ENCODE measurements at places on chromosomes 5 and 9.

GRCh38 chr9:116757030-116757429, 69.9 kb downstream of the TRIM32 start:
- DNase-seq, result no peak

GRCh38 chr9:113616116-113616515, 152.6 kb downstream of the RGS3 start:
- DNase-seq, result no peak

- no peak for DNase-seq
These were observed 178.9 kb downstream of the SEMA6A start for GRCh38 chr5:116395631-116396203.

GRCh38 chr5:177994063-177994462, 2.0 kb downstream of the PROP1 start:
- no peak for DNase-seq

GRCh38 chr5:169521366-169521983, 62.1 kb upstream of the SPDL1 start:
- DNase-seq, result no peak

GRCh38 chr5:20032896-20033295, 44.9 kb upstream of the CDH18 start:
- DNase-seq, result peak; percentile 18

- DNase-seq, result no peak
These were observed 96.7 kb upstream of the PCA3 start for GRCh38 chr9:76667521-76667957.

DNA sequence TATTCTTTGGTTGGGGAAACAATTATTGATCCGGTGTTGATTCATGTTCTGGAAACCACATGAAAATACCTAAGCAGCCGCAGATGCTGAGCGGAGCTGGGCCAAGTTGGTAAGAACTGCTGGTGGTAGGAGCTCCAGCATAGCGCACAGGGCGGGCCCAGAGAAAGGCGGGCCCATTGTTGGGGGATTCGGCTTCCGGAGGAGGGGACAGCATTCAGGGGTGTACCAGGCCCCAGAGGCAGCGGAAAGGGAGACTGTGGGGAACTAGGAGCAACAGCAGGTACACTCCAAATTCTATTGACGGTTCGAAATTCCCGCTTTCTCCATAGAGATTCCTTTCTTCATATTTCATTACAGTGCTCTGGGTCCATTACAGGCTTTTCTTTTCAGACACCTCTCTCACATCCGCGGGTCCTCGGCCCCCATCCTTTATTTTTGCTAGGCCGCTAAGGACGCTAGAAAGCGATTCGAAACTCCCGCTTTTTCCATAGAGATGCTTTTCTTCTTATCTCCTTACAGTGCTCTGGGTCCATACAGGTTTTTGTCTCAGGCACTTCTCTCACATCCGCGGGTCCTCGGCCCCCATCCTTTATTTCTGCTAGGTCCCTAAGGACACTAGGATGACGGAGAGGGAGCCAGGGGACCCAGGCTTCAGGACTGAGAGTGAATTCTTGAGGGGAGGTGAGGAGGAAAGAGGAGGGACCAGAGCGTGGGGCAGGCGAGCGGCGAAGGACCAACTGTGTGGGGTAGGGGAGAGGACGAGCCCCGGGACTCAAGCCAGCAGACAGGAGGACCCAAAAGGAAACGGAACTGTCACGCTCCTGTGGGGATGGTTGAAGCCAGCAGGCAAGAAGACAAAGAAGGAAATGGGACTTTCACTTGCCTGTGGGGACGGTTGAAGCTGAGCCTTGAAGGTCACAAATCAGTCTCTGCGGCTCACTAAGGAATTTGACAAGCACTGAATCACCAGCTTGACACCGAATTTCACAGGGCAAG, at the start of gene CCDC152:
TSS of gene CCDC152 (plus strand) at position 213 of the 996 bp plus-strand sequence. CDS start 2,304 bp downstream, outside the sequence.
- DNase-seq, result peak; percentile 51

DNA sequence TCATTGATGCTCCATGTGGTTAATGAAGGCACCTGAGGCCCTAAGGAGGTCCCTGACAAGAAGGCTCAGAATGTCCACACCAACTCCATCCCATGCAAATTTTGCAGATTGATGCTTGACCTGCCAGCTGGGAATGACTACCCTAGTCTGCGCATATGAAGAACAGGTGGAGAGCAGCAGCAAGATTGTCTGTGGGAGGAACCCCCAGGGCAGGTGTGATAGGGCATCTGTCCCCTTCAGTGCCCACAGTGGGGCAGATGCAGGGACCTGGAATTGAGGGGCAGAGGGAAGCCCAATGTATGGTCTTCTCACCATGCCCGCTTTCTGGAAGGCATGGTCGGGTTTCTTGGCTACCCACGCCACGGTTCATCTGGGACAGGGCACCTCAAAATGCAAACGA, 79.6 kb downstream of the MACROH2A1 start:
- no peak for DNase-seq

DNA sequence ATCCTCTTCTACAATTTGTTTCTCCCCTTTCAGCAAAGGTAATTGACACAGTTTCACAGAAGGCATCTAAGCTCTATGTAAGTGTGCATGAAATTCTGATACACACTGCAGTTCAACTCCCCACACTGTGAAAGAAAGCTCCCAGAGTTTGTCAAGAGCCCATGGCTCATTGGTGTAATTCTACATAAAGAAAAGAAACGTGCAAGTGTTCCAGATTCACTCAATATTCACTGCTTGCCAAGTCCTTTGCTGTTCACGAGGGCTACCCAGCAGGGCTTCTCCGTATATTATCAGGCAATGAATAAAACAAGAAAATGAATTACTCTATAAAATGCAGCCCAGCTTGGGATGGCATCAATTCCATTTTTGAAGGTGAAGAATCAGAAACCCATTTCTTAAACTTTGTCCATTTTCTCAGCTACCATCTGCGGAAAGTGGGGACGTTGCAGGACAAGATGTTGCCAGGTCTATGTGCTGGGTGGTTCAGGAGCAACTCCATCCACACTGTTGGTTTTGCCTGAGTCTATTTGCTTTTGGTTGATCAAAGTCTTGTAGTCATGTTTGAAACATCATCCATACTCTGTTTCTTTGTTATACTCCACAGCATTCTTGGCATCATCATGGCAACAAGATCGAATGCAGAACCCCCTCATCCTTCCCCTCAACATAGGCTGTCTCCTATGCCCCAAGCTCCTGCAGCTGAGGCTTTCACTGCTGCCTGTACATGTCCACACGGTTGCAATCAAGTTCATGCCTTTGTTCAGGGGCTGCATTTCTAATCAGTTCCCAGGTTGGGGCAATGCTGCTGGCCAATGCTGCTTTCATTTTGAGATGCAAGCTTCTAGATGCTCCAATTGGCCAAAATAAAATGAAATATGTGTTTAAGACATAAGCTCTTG, 301.8 kb downstream of the MED10 start:
- no peak for DNase-seq

- no peak for DNase-seq
These were observed 1.3 kb downstream of the ATP6V1G1 start for GRCh38 chr9:114588651-114589526.

DNA sequence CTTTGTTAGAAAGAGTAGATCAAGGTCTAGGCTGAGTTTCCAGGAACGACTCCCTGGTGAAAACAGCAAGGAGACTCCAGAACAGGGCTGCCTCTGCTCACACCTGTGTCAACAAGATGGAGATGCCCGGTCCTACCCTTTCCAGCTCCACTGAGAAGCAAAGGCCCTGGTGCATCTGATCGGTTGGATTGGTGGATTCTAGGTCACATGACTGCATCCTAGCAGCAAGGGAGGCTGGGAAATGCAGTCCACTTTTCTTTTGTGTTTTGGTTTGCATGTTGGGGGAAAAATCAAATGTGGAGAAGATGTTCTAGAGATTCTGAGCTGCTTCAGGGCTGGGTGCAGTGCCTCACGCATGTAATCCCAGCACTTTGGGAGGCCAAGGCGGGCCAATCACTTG, 82.0 kb upstream of the TRIO start:
- DNase-seq, result no peak

GRCh38 chr5:108924457-108924961, 176.8 kb downstream of the FER start:
- no peak for DNase-seq

- peak; percentile 31 for DNase-seq
These were observed 2.5 kb downstream of the TBC1D9B start for GRCh38 chr5:179905161-179905560.

DNA sequence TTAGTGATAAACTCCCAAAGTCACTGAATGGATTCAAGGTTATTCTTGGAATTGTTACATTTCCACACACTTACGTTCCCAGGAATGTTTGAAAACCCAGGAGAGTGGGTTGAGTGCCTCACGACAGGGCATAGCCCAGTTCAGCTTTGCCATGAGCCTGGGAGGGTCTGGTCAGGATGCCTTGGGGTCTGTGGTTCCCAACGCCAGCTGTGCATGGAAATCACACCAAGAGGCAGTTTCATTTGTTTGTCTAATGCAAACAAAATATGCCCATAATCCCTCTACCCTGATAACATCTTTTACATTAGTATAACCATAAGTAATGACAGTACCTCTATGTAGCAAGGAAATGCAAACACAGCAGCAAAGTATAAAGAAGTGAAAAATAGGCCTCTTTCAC, 25.3 kb upstream of the MSX2 start:
- no peak for DNase-seq

GRCh38 chr9:98410185-98410697, 154.8 kb upstream of the TBC1D2 start:
- no peak for DNase-seq

DNA sequence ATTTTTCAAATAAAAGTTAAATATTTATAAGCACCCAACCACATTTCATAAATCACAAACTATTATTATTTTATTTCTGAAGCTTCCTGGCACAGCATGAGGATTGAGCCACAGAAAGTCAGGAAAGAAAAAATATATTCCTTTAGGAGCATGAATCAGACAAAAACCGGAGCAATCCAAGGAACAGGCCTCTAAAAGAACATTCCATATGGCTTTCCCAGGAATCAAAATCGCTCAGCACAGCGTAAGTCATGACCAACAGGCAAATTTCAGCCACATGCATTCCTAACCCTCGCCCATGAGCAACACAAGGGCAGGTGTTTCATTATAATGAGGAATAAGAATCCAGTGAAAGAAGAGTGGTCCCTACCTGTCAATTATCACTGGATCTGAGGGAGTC, 26.7 kb downstream of the EBF1 start:
- DNase-seq, result no peak

- peak; percentile 39 for DNase-seq
These were observed 1425.4 kb downstream of the FOXD4L5 start for GRCh38 chr9:63859475-63860215.

DNA sequence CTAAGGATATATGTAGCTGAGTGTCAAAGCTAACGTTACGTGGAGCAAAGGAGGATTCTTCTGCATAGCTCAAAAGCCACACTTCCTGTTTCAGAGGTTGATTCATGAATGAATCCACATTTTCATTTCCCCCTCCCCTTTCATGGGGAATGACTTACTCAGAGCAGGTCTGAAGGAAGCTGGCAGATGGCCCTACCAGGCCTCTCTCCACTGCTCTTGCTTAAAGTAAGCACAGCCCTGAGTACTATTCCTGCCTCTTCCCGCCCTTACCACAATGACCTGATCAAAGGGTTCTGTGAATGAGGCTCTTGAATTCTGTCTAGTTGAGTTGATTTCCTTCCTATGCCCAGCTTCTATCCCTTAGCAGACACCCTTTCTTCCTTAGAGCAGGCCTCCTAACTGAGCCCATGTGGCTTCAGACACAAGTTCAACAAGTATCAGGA, 6.3 kb downstream of the IGIP start:
- DNase-seq, result peak; percentile 42

- DNase-seq, result no peak
These were observed 3.1 kb downstream of the KLF9 start for GRCh38 chr9:70411121-70411929.

DNA sequence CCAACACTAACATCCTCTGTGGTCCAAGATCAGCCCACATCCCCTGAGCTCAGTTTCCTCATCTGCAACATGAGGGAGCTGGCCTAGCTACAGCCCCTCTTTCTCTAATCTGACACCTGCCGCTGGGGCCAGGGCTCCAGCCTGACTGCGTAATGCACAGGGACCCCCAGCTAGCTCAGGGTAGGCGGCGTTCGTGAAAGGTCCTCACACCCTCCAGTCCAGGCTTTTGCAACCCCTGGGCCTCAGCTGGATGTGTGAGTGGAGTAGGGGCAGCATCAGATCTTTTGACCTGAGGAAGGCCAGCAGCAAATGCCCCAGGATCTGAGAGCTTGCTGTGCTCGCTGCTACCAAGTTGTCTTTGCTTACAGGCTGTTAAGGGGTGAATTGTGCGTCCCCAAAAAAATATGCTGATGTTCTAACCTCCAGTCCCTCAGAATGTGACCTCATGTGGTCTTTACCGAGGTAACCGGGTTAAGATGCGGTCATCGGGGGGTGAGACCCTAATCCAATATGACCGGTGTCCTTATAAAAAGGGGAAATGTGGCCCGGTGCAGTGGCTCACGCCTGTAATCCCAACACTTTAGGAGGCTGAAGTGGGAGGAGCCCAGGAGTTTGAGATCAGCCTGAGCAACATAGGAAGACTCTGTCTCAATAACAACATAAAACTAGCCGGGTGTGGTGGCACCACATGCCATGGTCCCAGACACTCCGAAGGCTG, 47.8 kb downstream of the PLPP7 start:
- no peak for DNase-seq

GRCh38 chr5:166708291-166708690, 1583.2 kb upstream of the WWC1 start:
- DNase-seq, result no peak

DNA sequence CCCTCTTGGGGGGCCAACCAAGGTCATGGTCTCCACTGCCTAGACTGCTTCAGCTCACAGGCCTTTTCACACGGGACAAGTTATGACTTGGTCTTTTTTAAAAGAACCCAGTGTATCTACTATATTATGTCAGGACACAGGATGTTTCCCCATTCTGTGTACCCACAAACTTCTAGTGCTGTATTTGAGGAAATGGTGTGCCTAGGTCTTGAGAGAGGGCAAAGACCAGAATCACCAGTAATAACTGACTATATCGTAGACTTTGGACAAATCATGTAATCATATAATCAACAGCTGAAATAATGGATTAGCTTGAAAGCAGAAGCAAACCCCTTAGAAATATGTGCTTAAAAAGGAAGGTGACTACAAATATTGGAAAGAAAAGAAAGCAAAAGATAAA, 133.3 kb downstream of the ARL15 start:
- DNase-seq, result no peak

GRCh38 chr5:22889720-22890119, 36.6 kb upstream of the CDH12 start:
- no peak for DNase-seq

GRCh38 chr5:180591311-180591887, at the start of gene SCGB3A1:
SCGB3A1 (minus strand) TSS chr5:180591499; CDS start chr5:180591462, 37 bp downstream.
- DNase-seq, result no peak

Data from hematopoietic multipotent progenitor cell (in vitro differentiated cells).